ENCODE measurements at places on chromosomes 1 and 21.

DNA sequence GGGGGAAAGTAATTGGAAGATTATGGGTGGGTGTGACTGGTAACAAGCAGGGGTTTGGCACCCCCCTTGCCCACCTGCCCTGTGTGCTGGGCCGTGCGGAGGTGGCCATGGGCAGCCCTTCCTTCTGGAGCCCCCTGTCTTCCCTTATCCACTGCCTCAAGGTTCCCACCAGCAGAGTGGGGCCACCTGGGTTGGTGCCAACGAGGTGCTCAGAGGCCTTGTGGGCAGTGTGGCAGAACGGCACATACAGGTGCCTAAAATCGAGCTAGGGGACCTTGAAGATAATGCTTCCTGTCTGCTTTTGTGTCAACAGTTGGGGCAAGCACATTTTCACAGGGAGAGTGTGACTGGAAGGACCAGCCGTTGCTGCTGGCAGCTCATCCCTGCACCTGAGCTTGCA is 161.8 kb downstream of the PCBP3 start:
- DNase-seq: no peak

GRCh38 chr1:226425004-226425378 is 17.1 kb upstream of the PARP1 start:
- no peak for DNase-seq

DNA sequence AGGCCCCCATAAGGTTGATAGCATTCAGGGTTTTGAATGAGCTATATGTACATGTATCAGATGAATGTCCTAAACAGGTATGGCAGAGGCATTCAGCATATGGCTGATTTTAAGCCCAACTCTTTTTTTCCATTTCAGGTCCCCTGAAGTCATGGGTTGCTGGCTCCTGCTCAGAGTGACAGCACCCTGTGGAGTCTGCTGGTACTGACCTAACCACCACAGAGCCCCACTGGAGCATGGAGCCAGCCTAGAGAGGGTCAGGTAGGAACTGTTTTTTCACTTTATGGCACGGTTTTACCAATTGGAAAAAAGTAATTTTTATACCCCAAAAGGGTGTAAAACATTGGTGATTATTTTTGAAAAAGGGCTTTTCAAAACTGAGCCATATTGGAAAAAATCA is 82.5 kb upstream of the MPC2 start:
- DNase-seq: no peak

DNA sequence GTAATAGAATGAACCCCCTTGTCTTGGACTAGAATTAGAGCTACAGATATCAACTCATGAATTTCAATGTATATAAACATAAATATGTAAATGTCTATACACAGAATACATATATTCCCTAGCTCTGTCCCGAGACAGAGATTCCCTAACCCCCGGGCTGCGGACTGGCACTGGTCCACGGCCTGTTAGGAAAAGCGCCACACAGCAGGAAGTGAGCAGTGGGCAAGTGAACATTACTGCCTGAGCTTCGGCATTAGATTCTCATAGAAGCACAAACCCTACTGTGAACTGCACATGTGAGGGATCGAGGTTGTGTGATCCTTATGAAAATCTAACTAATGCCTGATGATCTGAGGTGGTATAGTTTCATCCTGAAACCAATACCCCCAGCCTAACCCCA is 51.2 kb downstream of the PIK3R3 start:
- DNase-seq: no peak

DNA sequence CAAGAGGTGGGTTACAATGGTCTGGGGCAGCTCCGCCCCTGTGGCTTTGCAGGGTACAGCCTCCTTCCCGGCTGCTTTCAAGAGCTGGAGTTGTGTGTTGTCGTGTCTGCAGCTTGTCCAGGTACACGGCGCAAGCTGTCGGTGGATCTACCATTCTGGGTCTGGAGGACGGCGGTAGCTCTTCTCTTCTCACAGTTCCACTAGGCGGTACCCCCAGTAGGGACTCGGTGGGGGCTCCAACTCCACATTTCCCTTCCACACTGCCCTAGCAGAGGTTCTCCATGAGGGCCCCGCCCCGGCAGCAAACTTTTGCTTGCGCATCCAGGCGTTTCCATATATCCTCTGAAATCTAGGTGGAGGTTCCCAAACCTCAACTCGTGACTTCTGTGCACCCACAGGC is 12.3 kb upstream of the CDCP2 start:
- DNase-seq: no peak

DNA sequence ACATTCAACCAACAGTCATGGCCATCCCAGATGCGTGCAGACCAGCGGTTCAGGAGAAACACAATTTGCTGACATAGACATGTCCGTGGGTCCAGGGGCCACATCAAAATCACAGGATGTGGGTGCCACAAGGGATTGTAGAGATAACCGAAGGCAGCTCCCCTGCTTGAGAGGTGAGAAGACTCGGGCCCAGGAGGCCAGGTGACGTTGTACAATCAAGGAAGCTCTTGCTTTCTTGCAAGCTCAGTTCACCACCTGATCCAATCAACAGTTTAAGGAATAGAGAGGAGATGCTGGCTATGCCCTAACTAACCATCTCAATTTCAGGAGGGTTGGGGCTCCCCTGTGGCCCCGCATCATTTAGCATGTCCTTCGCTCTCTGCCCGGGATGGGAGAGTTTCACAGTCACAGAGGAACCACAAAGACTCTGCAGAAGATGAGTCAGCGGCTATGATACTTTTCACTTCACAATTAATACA is 19.5 kb downstream of the UBASH3A start:
- no peak for DNase-seq

- DNase-seq: peak; percentile 20
Observed at GRCh38 chr1:1989102-1989542, 14.5 kb downstream of the CFAP74 start.

DNA sequence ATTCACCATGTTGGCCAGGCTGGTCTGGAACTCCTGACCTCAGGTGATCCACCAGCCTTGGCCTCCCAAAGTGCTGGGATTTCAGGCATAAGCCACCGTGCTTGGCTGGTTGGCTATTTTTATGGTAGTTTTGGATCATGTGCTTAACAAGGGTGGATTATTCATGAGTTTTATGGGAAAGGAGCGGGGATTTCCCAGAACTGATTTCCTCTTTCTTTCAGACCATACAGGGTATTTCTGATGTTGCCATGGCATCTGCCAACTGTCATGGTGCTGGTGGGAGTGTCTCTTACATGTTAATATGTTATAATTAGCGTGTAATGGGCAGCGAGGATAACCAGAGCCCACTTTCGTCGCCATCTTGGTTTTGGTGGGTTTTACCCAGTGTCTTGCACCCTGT is 3.2 kb downstream of the TRPM2 start:
- no peak for DNase-seq

DNA sequence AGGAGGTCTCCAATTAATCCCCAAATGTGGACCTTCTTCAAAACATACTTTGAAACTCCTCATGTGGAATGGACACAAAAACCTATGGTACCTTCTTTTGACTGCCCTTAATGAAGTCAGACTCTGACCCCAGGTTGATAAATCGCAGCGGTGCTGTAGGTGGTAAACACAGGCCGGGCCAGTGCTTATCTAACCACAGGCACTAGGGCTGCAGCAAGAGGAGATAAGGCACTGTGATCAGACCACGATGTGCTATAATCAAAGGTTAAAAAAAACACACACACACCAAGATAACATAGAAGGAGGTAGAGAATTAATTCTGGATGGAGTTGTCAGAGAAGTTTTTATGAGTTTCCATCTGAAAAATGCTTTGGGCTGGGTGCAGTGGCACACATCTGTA is 52.3 kb upstream of the SIPA1L2 start:
- no peak for DNase-seq

- DNase-seq: peak; percentile 83
Observed at GRCh38 chr21:33047231-33047630, 21.5 kb downstream of the OLIG2 start.

DNA sequence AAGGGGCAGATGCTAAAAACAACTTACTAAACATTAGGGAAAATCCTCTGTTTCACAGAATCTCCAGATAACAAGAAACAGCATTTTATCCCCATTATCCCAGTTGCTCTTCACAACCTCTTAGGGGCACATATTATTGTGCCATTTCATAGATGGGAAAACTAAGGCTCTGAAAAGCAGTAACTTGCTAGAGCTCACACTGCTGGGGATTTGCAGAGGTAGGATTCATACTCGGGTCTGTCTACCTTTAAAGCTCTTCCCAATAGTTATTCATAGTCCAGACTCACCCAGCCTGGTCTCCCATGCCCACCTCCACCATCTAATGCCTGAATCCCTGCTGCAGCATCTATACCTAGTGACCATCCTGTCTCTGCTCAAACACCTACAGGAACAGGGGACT is 67.7 kb downstream of the RRAGC start:
- no peak for DNase-seq

DNA sequence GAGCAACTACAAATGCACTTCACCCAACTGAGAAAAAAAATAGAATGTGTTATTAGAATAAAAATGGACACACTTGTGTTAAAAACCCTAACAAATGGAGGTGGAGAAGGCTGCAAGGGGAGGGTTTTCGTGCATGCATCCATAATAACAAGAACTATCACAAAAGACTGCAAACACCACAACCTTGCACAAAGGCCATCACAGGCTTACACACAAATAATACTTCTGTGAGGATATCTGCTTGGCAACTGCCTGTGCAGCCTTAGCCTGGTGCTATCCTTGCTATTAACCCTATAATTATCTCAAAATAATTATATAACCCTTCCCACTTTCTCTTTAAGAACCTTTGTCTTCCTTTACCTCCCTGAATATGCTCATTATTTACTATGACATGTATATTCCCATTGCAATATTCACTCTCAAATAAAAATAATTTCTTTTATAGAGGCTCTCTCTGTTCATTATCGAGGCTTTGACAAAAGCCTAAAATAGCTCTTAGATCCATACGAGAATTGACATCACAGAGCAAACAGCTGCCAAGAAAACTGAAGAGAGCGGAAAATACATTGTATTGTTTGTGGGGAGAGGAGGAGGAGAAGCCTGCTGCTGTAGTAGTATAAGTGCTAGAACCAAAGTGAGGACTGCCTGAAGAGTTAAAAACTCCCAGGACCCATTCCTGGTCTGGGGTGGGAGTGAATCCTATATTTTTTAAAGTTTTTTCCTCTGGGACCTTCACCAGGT is 1768.7 kb downstream of the BRINP3 start:
- DNase-seq: no peak

DNA sequence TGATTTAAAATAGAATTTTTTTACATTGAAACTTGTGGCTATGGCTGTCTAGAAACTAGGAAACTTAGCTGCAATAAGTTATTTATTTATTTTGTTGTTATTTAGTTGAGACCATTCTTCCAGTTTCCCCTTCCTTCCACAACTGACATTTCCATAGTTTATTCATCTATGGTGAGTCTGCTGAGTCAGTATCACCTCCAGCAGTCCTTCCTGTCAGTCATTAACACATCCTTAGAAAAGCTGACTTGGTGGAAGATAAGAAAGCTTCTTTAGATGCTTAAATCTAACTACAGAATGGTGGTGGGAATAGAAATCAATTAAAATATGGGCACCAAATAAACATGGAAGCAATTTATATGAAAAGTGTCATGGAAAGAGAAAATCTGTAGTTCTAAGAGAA is 714.0 kb downstream of the RWDD3 start:
- no peak for DNase-seq

DNA sequence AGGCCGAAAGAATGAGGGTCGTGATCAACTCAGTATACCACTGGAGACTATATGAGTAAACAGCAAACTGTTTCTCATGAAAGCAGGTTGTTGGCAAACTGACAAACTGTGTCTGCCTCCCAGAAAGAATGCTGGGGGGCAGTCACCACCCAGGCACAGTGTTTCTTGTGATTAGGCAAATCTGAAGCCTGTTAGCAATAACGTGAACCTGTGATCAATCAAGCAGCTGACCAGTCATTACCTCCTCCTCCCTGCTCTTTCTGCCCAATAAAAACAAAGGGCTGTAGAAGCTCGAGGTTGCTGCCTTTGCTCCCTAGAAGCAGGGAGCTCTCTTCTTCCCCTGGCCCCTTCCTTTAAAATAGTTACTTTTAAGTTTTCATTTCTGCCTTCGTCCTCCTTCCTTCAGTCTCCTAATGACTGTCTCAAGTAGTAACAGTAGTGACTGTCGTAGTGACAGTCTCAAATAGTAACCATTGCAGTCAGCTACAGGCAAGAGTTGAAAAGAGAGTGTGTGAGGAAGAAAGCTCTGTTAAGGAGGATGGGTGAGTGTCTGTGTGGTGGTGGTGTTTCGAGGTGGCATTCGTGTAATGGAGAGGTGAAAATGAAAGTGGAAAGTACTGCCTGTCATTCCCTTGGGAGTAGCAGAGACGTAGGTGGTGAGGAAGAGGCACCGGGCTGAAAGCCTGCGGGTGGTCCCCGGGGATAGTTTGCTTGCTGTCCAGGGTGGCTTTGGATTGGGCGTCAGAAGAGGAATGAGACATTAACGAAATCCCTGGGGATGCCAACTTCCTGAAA is 14.5 kb downstream of the HHAT start:
- DNase-seq: no peak

GRCh38 chr21:45364468-45365185 is 40.3 kb upstream of the COL18A1 start:
- DNase-seq: peak; percentile 89

- DNase-seq: no peak
Observed at GRCh38 chr1:172777767-172778166, 118.9 kb downstream of the FASLG start.

- no peak for DNase-seq
Observed at GRCh38 chr21:28729887-28730286, 262.8 kb downstream of the LTN1 start.

DNA sequence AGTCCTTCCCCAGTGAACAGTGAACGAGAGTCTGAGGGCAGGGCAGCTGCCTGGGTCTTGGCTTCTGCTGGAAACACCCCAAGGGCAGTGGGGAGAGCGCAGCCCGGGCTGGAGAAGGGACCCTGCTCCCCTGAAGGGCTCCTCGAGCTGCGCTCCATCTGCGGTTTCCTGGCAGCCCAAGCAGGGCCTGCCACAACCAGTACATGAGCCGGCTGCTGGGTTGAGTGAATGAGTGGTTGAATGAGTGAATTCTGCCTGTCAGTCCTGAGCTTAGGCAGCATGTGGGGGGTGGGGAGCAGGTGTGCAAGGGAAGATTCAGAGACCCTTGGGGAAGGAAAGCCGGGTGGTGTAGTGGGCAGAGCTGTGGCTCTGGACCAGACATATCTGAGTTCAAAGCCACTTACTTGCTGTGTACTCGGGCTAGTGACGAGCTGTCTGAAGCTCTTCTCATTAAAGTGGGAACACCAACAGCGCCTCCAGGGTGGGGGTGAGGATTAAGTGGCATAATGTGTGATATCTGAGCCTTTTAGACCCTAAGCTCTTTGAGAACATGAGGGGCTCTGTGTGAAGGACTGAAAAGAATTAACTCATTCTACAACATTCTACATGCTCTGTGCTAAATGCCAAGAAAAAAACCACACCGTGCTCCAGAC is 3.7 kb downstream of the OPRD1 start:
- no peak for DNase-seq

GRCh38 chr1:109790735-109791494 is 27.2 kb upstream of the EPS8L3 start:
- peak; percentile 42 for DNase-seq

Measured in fibroblast of lung (primary cell).